Stimulated activated CD8-positive, alpha-beta memory T cell treated with anti-CD3 and anti-CD28 coated beads, Interleukin-15, amount 100 ng/mL, for 24 hours (primary cell): ENCODE measurements at places on chromosomes 16 and 17.

DNA sequence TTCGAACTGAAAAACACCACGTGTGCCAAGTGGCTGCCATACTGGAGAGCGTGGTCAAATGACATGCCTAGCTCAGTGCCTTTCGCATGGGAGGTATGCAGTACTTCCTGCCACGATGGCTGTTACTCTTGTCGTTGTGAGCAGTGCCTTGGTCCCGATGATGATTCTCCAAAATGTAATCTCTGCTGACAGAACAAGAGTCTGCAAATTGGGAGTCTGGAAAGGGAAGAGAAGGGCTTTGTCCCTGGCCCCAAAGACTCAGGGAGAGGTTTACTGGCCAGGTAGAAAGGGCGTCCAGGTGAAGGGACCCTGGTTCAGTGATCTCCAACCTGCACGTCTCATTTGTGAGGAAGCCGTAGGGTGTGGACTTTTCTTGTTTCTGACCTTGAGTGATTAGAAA, 336.6 kb downstream of the WWOX start:
- no peak for DNase-seq

DNA sequence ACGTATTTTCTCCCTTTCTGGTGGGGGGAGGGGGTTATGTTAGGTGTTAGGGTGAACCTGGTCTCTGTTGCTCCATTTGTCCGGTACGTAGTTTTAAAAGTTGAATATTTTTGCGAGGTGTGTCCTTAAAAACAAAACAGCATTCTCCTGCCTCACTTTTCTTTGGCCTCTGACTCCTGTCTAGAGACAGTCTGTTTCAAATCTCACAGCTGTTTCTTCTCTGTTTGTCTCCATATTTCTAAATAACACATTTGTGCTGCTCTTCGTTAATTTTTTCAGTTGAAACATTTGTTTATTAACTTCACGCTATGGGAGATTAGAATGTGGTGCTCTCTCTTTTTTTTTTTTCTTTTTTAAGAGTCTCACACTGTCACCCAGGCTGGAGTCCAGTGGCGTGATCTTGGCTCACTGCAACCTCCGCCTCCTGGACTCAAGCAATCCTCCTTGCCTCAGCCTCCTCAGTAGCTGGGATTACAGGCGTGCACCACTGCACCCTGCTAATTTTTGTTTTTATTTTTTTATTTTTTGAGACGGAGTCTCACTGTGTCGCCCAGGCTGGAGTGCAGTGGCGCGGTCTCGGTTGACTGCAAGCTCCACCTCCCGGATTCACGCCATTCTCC, 31.7 kb downstream of the RPA1 start:
- no peak for DNase-seq

DNA sequence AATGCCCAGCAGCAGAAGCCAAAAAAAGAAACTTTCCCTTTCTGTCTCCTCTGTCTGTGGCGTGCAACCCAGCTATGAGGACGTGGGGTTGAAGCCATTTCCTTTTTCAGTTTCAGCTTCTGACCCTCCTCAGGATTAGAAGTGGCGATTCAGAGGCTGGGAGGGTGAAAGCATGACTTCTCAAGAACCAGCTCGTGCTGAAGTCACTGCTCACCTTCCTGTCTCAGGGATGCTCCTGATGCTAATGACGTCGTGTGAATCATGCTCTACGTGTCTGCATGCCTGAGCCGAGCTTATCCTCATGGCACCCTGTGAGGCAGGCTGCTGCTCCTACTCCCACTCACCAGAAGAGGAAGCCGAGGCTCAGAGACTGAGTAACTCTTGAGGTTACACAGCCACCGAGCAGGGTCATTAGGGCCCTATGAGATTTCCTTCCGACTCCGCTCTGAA, 5.7 kb upstream of the LPO start:
- no peak for DNase-seq

DNA sequence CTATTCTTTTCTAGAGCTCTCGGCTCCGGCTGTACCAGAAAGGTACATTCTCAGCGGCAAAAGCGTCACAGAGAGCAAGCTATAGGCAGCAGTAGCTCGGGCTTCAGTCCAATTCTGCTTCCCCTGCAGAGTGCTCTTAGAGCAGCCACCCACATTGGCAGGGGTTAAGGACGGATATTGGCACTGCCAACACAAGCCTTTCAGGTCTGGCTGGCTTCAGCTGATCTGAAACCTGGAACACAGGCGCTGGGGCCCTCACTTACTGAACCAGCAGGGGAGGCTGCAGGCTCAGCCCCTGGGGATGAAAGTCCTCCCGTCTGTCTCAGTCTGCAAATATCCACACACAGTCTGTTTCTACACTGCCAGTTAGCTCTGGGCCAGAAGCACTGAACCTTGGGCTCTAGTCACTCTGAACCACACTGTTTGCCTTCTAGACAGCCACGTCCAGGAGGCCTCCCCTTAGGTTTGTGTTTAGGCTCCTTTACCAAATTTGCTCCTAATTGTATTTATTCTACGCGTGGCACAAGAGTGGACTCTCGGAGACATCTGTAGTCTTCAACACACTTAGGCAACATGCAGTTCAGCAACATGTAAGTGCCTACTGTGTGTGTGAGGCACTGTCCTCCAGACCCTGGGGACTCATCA, 40.1 kb downstream of the HIC1 start:
- no peak for DNase-seq

DNA sequence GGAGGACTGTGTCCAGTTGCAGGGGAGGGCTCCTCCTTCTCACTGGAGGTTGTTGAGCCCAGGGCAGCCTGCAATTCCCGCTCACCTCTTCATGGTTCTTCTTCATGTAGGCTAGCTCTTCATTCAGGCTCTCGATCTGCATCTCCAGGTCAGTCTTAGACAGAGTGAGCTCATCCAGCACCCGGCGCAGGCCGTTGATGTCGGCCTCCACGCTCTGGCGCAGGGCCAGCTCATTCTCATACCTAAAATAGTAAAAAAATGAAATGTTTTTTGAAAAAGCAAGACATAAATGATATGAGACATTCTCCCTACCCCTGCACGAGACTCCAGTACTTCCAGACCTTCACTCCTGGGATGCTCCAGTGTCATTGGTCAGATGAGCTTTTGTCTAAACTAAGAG, 2.2 kb downstream of the KRT13 start:
- no peak for DNase-seq

GRCh38 chr17:8685381-8685780, 54.9 kb upstream of the MYH10 start:
- DNase-seq = no peak

- DNase-seq = no peak
These were observed 200.4 kb downstream of the AXIN2 start for GRCh38 chr17:65360961-65361552.

DNA sequence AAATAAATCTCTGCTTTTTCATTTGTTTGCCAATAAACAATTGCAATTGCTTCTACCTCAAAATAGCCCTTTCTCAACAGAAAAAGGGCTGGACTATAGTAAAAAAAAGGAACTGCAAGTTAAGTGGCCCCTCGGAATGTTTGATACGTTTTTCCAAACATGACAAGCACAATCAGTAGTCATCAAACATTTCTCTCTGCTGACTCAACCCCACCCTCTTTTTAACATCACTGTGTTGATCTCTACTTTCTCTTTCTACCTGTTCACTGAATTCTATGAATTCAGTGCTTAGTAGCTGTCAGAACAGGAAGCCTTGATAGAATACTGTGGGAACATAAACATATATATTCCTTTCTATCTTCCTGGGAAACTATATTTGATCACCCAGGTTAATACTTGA, 116.5 kb upstream of the AXIN2 start:
- no peak for DNase-seq

DNA sequence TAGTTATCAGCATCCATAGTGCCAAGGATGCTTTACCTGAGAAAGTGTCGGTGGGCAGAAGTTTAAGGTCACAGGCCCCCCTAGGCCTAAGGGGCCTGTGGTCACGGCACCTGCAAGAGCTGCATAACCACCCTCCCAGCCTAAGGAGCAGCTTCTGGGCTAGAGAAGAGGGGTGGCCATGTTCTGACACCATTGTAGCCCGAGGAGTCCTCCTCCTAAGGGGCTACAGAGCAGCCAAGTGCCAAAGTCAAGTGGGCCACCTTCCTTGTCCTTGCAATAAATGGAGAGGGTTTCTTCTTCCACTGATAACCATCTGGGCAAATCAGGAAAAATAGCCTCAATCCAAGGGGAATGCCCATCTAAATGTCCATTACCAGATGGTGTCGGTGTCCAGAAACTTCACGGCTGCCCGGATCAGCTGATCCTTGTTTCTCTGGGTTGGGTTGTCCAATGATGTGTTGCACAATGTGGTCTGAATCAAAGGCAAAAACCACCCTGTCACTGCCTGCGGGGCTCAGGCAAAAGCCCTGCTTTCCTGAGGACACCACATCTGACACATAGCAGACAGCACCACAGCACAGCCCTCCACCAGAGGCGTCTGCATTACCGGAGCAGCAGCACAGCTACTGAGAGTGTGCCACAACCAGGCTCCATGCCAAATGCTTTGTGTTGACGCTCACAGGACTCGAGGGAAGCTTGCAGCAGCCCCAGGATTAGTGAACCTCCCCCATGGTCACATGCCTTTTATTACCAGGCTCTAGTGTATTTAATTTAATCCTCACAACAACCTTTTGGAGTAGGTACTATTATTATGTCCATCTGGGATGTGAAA, 12.8 kb downstream of the ATPAF2 start:
- DNase-seq = no peak

DNA sequence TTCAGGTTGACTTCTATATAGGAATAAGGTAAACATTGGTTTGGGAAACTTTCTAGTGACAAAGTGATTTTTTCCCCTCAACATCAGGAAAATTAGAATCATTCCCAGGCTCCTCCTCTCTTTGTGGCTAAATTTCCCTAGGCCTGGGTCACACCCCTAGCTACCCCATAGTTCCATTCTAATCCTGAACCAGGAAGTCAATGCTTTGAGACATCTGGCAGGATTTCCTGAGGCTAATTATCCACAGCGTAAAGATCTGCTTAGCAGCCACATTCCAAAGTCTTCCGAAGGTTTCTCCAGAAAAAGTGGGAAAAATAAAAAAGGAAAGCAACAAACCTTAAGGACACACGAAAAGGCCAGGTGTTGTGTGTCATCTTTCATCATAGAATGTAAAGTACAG, 60.3 kb upstream of the CORO6 start:
- DNase-seq = no peak

- DNase-seq = no peak
These were observed 122.9 kb downstream of the METRNL start for GRCh38 chr17:83202002-83203000.

GRCh38 chr17:63947711-63948330, 15.7 kb upstream of the CD79B start:
- no peak for DNase-seq

- DNase-seq = no peak
These were observed 61.1 kb upstream of the MTMR4 start for GRCh38 chr17:58575511-58575910.

DNA sequence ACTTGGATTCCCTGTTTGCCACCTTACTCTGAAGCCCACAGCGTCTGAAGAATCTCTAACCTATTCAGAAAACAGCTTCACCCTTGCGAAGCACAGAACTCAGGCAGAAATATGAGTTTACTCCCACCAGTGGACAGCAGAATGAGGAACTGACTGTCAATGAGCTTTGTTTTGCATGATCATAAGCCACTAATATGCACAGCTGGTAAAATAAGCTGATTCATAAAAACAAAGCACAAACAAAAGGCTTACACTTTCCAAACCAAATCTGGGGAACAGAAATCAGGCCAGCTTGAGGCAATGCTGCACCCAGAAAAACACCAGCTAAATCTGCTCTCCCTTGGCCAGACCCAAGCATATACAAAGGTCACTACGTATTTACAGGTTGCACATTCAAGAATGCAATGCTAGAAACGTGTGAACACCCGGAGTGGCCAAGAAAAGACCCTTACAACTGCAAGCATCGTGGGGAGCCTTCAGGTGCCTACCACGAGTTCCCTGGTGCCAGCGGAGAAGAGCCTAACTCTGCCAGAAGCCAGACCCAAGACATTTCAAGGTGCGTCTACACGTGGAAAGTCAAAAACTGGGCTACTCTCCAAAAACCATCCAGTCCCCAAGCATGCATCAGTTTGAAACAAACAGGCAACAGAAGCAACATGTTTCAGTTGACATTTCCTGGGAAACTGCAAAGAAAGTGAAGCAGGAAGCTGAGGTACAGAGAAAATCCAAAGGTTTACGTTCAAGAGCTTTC, 207.1 kb downstream of the ZFHX3 start:
- no peak for DNase-seq

DNA sequence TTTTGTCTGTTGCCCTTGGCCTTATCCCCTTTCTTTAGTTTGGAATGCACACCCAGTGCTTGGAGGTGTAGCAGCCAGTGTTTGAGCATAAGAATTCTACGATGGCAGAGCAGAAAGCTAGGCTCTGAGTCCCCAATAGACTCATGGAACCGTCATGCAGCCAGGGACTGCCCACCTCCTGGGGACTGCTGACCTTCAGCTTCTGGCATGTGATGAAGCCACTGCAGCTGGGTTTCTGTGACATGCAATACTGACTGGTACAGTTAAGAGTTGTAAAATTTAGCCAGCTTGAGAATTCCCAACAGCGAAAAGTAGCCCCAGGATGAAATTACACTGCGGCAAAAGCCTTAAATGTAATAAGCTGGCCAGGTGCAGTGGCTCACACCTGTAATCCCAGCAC, 9.0 kb upstream of the MAP3K14 start:
- no peak for DNase-seq

GRCh38 chr16:89264800-89265550, 47.5 kb downstream of the ZNF778 start:
- no peak for DNase-seq

DNA sequence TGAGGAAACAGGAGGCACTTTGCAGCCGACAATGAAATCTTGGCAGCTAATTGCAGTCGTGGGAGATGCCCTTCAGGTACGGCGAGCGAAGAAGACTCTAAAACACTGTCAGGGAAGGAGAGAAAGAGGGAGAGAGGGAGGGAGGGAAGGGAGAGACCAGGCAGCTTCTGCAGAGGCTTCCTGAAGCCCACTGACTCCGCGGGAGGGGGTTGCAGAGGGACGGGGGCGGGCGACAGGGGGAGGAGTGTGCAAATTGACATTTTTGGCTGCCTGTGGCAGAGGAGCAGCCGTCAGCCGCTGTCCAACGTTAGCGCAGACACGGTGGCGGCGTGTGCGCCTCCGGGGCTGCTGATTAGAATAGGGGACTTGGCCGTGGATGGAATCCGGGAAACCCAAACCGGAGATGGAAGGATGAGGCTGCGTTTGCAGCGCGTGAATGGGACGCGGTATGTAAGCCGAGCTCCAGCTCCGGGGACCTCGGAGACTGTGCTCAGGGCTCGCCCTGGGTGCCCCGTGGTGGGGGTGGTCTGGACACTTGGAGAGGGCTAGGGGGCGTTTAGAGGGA, 849.1 kb upstream of the RBFOX1 start:
- no peak for DNase-seq

DNA sequence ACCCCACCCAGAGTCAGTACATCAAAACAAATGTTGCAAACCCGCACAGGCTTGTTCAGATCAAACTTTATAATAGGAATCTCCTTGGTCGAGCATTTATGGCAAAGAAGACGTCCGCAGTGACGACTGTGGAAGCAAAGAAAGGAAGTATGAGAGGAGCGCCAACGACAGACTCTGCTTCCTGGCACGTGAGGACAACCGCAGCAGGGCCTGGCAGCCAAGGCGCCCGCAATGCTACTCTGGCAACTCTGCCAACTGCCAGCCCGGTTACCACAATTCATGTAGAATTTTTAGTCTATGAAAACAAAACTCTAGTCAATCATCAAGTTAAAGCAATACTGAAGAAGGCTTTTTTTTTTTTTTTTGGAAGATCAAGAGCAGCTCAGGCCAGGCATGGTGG, 24.8 kb downstream of the CYB5D2 start:
- DNase-seq = no peak

GRCh38 chr16:84260766-84261554, 21.1 kb upstream of the KCNG4 start:
- DNase-seq = no peak
